CD8-positive, alpha-beta memory T cell (primary cell): ENCODE measurements at places on chromosomes 7 and 10.
A peak's percentile ranks its signal among the peaks of the same experiment; 100 is the strongest.

GRCh38 chr10:126135941-126136595 is 239.7 kb downstream of the FANK1 start:
- no peak for DNase-seq

GRCh38 chr7:143252006-143252405 is 11.2 kb upstream of the GSTK1 start:
- no peak for DNase-seq

GRCh38 chr7:112453505-112454171 is 3.4 kb downstream of the IFRD1 start:
- no peak for DNase-seq

DNA sequence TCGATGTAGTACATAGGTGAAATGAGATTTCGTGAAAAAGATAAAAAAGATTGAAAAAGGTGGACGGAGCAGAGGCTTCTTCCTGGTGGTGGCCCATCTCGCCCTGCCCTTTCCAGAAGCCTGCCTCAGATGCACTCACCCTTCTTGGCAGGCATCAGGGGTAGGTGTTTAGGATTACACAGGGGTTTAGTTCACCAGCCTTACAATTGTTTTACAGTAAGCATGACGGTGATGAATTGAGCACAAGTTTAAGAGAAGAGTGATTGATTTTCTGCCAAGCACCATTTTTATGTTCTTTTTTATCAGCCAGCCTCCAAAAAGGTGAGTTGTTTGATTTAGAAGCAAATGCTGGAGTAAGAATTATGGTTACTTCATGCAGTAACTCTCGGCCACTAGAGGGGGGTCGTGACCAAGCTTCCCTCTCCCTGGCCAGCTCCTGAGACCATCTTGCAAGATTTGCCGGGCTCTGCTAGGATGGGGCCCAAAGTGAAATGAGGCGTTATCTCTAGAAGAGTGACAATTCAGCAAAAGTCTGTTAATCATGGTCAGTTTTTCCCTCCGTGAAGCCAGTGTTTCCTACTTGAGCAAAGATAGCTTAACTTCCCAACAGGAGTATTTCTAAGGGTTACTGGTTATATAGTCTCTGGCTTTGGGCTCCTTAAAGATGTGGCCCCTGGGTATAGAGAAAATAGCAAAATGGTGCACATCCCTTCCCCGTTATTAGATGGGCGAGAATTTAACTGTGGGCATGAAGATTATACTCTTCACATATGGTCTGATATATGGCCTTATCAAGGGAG is 228.8 kb downstream of the BMPER start:
- no peak for DNase-seq

DNA sequence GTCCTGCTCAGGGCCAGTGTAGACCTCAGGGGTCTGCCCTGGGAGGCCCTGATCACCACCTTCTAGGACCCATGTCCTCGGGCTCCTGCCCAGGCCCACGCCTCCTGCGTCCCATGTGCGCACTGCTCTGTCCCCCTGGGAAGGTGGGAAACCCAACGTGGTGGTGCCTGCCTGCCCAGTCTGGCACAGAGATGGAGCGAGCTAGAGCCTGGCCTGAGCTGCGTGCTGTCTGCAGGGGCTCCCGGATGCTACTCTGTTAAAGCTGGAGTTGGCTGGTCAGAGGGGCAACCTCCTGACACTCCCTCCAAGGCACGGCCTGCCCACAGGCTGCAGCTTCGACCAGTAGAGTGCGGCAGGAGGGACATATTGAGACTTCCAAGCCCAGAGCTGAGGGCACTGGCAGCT is 171.7 kb downstream of the DNAJB6 start:
- no peak for DNase-seq

DNA sequence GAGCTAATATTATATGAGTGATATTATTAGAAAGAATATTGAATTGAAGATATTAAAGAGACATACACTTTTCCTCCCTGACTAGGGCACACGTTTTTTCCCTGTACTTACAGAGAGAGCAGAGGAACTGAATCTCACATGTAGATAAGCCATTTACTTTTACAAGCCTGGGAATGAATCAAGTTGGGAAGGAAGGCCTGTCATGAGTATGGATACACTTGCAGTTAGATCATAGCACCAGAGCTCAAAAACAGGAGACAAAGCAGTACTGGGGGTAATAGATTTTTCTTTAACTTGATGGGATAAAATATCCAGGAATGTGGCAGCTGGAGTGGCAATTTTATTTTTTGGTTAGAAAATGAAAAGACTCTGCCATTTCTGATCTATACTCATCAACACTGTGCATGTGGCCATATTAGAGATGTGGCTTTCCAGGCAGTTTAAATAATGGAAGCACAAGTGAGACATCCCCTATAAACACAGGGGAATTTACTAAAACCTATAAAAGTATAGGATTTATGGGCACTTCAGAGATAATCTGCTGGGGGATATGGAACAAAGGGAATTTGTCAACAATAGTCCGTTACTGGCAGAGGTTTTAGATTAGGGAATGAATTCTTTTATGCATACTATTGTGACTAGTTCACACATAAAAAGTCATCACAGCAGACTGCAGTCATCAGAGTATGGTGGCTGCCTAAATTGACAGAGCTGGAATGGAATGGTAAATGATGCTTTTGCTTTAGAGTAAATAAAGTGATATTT is 657.7 kb upstream of the MBL2 start:
- no peak for DNase-seq

GRCh38 chr7:92909686-92910475 is 73.5 kb upstream of the CDK6 start:
- DNase-seq = no peak

GRCh38 chr7:47400741-47401206 is 181.1 kb downstream of the TNS3 start:
- no peak for DNase-seq

DNA sequence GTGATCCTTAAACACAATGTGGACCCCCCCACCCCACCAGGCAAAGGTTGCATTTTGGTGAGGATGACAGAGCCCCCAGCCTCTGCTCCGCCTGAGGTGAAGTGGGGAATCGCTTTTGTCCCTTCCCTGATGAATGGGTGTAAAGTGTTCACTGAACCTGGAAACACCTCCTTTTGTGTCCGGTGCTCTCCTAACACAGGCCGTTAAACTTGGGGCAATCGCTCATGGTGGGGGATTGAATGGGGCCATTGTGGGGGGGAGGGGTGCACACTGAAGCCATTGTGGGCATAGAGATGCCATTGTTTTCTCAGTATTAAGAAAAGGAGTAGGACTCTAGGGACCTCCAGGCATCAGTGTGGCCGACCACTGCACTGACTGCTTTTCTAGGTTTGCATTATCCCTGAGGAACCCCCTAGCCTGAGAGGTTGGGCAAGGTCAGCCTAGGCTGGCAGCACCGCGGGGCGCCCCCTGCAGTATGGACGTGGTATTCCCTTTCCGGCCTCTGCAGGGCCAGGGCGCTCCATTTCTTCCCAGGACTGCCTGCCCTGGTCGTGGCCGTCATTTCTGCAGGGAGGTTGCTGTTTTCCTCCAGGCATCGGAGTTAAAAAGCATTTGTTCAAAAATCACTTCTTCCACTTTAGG is 158.3 kb downstream of the TCF7L2 start:
- peak; percentile 7 for DNase-seq

GRCh38 chr7:99831595-99831994 is 3.8 kb downstream of the CYP3A43 start:
- DNase-seq = no peak

GRCh38 chr7:149722356-149722957 is 50.9 kb downstream of the ZNF467 start:
- no peak for DNase-seq

DNA sequence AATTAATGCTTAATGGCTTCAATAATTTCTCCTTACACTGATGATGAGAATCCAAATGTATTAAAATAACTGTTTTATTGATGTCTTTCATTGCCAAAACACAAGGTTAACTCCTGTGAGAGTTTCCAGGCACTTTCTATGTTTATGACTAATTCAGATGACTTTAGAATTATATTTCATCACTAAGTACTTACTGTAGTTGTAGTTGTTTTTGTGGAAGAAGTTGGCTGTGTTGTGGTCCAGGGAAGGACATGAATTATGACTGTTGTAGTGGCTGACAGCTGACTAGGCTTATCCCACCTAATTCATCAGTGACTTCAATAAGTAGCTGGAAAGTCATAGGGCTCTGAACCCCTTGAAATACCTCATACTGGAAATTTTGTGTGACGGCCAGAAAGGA is 254.8 kb downstream of the HGF start:
- no peak for DNase-seq

- DNase-seq = no peak
These were observed 32.0 kb upstream of the ABCB4 start for GRCh38 chr7:87507446-87507845.

- no peak for DNase-seq
These were observed 36.6 kb upstream of the LRRC18 start for GRCh38 chr10:48976196-48976595.

DNA sequence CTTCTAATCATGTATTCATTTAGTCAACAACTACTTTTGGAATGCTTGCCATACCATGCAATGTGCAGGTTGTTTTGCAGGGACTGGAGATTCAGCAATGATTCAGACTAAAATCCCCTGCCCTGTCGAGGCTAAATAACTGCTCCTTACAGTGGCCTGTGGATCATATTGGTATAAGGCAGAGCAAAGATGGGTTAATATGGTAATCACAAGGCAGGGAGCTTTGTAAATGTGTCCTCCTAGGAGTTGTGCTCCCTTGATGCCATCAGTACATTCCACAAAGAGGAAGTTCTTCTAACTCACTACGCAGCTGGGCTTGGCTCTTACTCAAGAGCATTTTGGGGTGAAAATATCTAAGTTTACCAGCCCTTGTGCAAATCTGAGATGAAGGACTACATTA is 614 bp upstream of the IFIT2 start:
- no peak for DNase-seq

- no peak for DNase-seq
These were observed 25.8 kb upstream of the PCGF5 start for GRCh38 chr10:91194497-91195179.

GRCh38 chr10:3180355-3181025 is 7.9 kb upstream of the PITRM1 start:
- no peak for DNase-seq

- peak; percentile 53 for DNase-seq
These were observed 31.9 kb downstream of the PIP4K2A start for GRCh38 chr10:22682237-22683139.

DNA sequence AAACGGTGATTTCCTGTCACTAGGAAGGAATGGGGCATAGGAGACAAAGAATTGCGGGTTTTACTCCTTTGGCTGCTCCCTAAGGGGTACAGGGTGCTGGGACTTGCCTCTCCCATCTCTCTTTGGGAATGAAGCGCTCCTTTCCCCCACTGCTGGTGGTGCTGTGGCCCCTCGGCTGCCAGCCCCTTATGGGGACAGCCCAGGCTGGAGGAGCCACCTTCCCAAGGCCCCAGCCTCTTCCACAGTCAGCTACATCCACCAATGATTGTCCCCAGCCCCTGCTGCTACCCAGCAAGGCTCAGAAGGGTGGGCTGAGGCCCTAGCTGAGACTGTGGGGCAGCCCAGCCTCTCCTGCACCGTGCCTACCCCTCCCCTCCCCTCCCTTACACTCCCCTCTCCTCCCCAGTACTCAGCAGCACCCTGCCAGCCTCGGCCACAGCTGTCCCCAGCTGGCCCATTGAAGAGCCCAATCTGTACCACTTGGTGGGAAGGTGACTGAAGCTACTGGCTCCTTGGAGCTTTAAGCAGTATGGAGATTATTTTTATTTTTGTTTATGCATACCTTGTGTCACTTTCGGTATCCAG is 19.0 kb downstream of the PRKAG2 start:
- no peak for DNase-seq

DNA sequence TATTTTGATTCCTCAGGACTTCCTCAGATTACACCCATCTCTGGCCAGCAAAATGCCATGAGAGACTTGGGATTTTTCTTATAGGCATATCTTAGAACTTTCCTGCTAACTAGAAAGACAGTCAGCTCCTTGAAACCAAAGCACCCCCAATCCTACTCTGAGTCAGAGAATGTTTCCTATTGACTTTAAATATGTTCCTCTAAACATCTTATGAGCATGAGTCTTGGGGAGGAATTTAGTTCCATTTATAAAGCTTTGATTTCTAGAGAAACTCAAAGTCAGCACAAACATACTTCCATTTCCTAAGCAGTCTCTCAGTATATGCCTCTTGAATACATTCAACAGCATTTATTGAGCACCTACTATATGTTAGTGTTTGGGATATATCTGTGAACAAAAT is 128.5 kb downstream of the INHBA start:
- no peak for DNase-seq

DNA sequence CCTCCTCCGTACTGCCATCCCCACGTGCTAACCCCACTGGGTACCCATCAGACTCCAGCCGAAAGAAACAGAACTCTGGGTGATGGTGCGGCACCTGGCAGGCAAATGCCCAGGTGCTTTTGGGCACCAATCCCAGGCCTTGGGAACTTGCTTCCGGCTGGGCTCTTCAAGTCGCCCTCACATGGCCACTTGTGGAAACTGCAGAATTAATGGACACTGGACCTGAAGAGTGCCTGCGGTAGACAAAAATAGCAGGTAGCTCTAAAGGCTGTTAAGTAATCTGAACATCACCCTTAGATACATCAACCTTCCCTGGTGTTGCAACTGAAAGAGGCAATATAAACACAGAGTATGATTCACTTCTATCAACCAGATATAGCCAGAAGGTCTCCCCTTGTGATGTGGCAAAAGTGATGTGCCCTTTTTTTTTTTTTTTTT is 644.4 kb downstream of the GRM8 start:
- no peak for DNase-seq

GRCh38 chr10:30865141-30865926 is 166.3 kb downstream of the ZNF438 start:
- DNase-seq = no peak

- DNase-seq = no peak
These were observed 115.5 kb upstream of the ZNF438 start for GRCh38 chr10:31147210-31147608.

DNA sequence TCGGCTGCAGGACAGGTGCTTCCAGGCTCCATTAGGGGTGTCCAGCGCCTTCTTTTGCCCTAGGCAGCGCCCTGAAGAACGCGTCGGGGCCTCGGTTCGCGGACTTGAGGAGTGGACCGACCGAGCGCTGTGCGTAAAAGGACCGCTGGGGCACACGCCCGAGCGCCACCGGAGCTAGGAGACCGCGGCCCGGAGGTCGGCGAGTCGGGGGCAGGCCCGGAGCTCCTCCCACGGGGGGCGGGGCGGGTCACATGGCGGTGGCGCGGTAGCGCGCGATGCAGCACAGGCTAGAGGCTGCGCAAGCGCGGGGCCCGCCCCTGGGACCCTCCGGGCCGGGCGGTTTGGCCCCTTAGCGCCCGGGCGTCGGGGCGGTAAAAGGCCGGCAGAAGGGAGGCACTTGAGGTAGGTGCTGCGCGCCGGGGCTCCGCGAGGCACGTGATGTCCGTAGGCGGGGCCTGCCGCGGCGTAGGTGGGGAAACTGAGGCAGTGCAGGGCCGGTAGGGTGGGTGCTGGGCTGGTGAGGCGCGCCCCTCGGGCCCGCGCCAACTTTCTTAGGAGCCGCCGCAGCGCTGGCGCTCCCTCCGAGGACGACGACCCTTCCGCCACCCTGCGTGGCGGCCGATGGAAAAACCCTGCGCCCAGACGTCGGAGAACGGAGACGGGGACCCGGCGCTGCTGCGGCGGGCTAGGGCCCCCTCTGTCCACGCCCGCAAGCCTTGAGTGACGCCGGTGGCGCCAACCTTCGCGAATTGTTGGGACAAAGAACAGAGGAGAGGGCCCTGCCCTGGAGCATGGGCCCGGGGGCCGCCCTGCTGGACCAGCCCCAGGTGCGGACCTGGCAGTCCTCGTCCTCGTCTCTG is at the start of gene PRXL2A:
Gene PRXL2A, plus strand, starts transcription at position 310 of the 860 bp plus-strand sequence. CDS start 11,917 bp downstream, outside the sequence.
- peak; percentile 81 for DNase-seq

- DNase-seq = no peak
These were observed 218.6 kb upstream of the SLC26A5 start for GRCh38 chr7:103664577-103664976.
